ENCODE measurements at places on chromosomes 11 and 22.

- DNase-seq = no peak
These were observed 44.5 kb upstream of the MMP7 start for GRCh38 chr11:102575012-102575411.

DNA sequence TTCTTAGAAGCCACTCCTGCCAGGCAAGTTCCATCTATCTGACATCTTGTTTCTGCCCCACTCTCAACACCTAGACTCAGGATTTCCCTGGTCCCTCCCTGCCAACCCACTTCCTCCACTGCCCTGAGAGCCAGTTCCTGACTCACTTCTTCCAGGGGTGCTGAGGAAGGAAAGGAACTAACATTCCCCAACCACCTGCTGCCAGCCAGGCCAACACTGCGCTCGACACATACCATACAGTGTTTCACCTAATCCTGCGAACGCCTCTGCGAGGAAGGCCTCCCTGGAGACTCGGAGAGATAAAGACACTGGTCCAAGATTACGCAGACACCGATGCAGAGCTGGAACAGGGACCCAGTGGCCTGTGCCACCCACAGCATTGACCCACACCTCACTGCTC, 40.2 kb downstream of the MICAL3 start:
- no peak for DNase-seq

DNA sequence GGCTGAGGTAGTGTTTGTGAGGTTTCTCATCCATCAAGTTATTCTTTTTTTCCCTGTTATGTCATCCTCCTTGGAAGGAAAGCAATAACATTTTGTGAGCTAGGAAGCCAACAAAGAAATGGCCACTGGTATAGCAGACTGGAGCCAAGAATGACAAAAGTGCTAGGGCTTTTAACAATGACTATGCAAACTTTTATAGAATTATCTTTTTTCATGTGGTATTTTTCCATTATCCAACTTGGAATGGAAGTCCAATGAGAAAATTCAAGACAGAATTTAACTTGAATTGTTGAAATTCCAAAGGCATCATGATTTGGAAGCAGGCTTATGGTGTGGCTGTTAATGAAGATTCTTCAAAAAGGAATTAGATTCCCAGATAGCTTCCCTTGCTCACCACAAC, 216.4 kb upstream of the PDGFD start:
- DNase-seq = no peak

DNA sequence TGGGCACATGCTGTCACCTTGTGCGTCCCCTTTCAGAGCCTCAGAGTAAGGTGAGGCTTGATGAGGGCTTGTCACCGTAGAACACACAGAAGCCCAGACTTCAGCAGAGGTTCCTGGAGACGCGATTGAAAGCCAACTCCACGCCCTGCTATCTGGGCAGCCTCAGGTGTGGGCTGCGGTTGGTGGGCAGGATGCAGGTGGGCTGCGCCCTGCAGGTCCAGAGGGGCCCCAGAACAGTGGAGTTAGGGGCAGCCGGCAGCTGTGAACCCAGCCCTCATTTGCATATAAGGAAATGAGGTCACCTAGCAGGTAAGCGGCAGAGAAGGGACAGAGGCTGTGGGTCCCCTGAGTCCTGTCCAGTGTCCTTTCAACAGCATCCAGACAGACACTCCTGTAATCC, 15.4 kb downstream of the PHLDA2 start:
- no peak for DNase-seq

DNA sequence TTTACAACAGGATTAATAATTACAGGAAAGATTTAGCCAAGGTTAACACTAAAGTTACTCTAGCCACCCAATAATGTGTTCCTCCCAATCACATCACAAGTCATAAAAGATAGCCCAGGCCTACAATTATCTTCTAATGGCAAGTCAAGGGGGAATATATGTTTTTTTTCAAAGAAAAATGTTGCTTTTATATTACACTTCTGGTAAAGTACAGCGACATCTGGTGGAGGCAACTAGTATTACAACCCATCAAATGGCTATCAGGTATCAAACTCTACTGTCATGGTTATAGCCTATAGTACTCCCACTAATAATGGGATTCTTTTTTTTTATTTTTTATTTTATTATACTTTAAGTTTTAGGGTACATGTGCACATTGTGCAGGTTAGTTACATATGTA, 71.8 kb downstream of the XRRA1 start:
- peak; percentile 19 for DNase-seq

- peak; percentile 74 for DNase-seq
These were observed 1.2 kb downstream of the BIRC3 start for GRCh38 chr11:102318469-102318868.

GRCh38 chr11:132114185-132114584, 743.8 kb downstream of the NTM start:
- DNase-seq = no peak

- no peak for DNase-seq
These were observed 46.6 kb downstream of the ST14 start for GRCh38 chr11:130206141-130206540.

- DNase-seq = no peak
These were observed 7.6 kb upstream of the MICAL2 start for GRCh38 chr11:12102588-12103410.

DNA sequence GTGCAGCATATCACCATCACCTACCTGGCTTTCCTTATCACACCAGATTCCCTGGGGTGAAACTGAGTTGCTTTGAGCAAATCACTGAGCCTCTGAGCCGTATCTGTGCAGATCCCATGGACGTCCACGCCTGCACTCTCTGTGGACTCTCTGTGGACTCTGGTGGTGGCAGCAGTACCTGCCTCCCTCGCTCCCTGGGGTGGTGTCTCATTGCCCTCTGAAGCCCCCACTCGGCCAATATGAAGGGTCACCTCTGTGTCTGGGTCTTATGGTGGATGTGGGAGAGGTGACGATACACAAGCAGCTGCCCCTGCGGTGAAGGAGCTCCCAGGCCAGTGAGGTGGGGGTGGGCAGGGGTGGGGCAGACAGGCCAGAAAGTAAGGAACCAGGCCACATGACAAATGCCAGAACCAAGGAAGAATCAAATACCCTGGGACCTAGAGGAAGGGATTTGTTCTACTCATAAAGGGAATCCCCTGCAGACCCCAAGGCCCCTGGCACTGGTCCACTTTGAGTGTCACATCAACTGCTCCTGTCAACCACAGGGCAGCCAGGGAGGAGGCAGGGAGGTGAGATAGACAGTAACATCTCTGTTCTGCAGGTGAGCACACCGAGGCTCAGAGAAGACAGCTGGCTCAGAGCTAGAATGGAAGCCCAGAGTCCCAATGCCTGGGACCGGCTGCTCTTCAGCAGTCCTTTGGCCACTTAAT, 9.2 kb upstream of the CHST1 start:
- no peak for DNase-seq

GRCh38 chr11:10294290-10294953, 403 bp upstream of the SBF2 start:
- no peak for DNase-seq

GRCh38 chr22:48060266-48060665, 1297.8 kb downstream of the TBC1D22A start:
- no peak for DNase-seq

DNA sequence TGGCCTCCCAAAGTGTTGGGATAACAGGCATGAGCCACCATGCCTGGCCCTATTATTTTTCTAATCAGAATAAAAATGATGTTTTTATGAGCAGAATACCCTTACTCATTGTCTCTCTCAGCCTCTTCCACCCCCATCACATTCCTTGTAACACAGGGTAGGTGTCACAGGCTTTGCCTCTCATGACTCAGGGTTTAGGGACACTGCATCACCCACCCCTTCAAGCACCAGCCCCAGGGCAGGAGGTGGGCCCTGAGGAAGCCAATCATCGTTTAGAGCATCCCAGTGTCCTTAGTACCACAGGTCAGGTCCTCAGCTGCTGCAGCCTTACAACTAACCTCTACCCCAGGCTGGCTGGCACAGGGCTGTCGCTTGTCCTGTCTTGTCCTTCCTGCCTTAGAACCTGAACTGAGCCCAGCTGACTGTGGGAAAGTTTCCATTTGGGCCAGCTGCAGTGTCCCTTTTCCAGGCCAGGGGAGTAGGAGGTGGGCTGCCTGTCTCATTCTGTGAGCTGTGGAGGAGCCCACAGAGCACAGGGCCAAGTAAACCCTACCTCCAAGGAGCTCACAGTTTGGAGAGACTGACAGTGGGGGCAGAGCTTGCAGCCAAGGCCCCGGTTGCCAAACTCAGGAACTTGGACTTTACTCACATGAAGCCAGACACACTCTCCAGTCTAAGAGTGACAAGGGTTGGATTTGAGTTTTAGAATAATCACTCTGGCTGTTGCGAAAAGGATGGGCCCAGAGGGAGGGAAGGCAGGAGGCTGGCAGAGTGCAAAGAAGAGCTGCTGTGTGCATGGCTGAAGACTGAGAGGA, 19.5 kb upstream of the UVRAG start:
- DNase-seq = no peak

GRCh38 chr22:48091060-48091650, 1328.7 kb downstream of the TBC1D22A start:
- no peak for DNase-seq

DNA sequence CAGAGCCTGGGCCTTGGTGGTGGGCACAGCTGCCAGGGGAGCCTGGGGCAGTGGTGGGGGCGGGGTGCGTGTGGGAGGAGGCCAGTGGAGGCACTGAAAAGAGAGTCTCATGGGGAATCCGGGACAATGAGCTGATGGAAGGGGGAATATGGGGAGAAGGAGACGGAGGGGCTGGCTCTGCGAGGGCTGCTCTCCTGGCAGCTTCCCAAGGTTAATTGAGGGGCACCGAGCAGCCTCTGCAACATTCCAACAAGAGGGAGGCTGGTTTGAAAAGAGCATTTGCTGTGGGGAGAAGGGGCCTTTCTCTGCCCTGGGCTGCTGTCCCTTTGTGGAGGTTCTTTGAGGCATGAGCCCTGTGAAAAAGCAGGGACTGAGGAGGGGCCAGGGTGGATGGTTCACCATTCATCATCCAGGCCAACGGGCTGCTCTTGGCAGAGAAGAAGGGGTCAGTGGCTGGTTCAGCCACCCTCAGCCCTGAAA, 9.4 kb upstream of the IGSF9B start:
- DNase-seq = no peak

DNA sequence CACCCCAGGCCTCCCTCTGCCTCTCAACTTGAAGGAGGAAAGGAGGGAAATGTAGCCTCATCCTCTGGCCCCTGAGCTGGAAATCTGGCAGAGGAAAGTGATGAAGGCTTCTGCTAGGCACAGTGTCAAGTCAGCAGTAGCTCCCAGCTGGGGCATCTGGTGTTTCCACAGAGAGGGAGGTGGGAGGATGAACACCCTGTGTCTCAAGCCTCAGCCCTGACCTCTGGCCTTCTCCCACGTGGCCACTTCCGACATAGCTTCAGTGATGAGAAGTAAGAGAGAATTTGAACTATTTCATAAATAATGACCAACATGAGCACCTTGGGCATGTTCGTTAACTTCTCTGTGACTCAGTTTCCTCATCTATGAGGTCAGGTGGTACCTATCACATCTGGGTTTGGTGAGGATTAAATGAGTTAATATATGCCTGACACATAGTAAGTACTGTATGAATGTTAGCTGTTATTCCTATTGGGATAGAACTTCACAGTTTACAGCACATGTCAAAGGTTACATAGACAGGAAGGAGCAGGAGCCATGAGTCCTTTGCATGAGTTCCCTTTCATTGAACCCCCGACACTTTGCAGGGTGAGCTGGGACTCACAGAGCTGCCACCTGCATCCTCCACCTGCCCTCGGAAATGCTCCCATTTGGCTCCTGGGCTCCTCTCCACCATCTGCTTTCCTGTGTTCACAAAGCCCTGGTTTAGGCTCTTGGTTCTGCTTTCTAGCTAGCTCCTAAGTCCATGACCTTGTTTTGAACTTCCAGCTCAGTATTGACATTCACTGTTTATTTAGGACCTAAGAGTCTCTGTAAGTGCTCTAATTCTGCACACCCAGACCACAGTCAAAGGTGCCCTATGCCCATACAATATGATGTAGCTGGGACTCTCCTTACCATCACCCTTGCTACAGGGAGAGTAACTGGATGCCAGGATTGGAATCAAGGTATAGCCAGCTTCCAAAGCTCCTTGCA, 61.7 kb downstream of the CSNK2A3 start:
- DNase-seq = no peak

DNA sequence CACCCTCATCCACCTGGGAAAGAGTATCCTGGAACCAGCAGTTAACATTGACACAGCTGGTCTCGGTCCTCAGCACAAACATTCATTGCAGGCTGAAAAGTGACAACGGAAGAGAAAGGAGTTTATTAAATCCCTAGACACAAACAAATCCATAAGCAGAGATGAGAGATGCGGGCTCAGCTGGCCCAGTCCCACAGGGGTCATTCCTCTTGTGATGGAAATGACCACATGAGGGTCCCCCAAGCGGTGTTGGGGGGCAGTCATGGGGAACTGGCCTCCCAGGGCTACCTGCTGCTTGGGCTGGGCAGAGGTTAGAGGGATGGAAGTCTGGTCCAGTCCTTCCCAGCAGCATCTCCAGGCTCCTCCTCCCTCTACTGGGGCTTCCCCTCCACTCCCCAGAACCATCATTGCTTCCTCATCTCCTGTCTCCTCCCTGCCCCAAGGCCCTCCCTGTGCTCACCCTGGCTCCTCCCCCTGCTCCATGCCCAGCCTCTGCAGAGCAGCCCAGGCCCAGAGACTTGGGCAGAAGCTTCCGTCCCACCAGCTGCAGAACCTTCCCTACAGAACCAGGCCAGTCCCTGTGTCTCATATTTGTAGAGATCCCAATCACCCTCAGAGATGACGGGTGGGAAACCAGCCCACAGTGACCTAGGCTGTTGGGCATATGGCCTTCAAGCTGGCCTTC, 5.4 kb upstream of the IGLL5 start:
- peak; percentile 22 for DNase-seq

DNA sequence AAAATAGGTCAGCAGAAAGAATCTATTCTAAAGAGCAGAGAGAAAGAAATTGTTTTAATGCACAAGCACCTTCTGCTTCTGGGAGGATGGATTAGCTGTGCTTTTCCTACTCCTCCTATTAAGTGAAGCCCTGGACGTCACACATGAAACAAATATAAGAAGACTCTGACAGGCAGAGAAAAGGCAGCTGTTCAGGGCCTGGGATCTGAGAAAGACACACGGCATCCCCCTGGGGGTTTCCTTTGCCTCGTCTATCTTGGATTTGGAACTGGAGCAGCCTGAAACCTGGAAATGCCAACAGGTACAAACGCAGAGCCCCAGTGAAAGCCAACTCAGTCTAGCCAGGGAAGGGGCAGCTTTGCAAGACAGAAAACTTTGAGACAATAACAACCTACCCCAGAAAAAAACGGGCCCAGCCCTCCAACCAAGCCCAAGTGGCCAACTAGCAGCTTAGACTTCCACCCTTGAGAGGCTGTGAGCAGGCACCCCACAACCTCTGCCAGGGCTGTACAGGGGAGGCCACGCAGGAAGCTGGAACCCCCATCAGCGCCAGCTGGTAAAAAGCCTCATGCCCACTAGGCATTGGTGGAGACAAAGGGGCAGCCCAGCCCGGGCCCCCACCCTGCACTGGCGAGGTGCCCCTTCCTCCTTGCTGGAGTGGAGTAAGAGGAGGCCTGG, 7.3 kb downstream of the CERK start:
- no peak for DNase-seq

GRCh38 chr11:67006029-67006884, 16.7 kb upstream of the SYT12 start:
- peak; percentile 20 for DNase-seq

- DNase-seq = no peak
These were observed 5.2 kb upstream of the SPTBN2 start for GRCh38 chr11:66734215-66734614.

Measured in CD4-positive, alpha-beta T cell treated with Interleukin-17A for 1 hour (primary cell).